ENCODE measurements at places on chromosomes 6 and 20.

- no peak for DNase-seq
Measured at GRCh38 chr6:125198398-125198937, 44.9 kb downstream of the TPD52L1 start.

- DNase-seq, result no peak
Measured at GRCh38 chr6:151338651-151339200, 52.6 kb downstream of the ZBTB2 start.

GRCh38 chr6:25888626-25889025 is 14.6 kb upstream of the SLC17A3 start:
- no peak for DNase-seq

DNA sequence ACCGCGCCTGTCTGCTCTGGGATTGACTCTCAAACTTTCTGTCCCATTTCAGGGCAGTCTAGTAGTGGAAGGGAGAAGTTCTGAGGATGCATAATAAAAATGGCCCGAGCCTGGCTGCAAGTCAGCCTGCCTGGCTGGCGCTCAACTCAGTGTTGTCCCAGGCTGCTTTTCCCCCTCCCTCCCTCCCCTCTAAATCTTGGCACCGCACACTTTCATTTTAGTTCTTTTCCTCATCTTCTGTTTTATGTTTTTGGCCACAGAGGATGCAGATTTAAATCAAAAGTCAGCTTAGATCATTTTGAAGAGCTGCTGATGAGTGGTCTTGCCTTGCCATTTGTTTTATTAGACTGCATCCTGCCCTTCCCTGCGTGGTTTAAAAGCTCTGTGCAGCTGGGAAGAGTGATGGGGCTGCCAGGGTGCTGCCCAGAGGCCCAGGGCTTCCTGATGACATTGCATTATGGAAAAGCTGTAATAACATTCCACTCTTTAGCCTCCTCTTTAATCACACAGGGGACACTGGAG is 6.5 kb upstream of the UQCC2 start:
- no peak for DNase-seq

DNA sequence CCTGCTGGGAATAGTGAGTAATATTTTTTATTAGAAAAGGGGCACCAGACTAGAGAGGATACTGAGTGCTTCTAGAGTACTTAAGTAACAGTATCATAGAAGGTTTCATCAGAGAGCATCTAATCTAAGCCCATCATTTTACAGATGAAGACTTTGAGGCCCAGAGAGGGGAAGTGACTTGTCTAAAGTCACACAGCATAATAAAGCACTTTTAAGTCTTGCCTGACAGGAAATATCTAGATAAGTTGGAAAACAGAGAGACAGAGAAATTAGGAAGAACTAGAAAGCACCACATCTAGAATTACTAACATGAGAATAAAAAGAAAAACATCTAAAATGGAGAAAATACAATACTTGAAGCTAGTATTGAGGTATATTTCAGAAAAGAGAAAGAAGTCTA is 6.0 kb downstream of the HLA-DMA start:
- no peak for DNase-seq

DNA sequence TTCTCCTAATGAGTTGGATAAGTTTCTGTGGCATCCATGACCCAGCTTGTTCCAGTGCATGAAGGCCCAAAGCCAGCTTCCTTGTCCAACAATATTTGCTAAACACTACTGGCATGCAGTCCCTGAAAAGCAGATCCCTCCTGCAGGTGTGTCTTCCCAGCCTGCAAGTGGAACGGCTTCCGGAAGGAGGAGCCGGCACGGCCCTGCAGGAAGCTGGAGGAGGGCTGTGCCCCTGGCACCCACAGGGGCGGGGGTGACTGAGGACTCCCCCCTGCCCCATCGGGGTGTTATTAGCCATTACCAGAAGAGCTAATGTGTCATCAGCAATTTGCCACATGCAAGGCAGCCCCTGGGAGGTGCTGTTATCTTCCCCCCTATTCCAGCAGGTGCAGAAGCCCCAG is 27.4 kb downstream of the NPEPL1 start:
- no peak for DNase-seq

Measured in GM12865 (cell line).